ENCODE measurements at places on chromosomes 7 and 10.

DNA sequence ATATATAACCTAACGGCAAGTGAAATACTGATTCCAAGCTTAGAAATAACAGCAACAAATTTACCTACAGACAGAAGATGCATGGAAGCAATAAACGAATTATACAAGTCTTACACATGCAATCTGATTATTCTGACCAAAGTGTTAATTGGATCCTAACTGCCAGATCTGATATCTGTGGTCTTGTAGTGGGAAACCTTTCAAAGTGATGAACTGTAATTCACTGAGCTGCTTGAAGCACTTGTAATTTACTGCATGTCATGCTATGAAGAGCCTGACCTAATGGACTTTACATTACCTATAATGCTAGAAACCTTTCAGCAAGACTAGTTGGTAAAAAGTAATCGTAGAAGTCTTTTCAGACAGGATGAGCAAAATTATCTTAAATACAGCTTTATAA lies 205.6 kb downstream of the FOXP2 start:
- DNase-seq = no peak

- no peak for DNase-seq
Observed at GRCh38 chr10:88254091-88254490, 329.0 kb downstream of the RNLS start.

- DNase-seq = no peak
Observed at GRCh38 chr7:132656846-132657776, 80.8 kb upstream of the PLXNA4 start.

DNA sequence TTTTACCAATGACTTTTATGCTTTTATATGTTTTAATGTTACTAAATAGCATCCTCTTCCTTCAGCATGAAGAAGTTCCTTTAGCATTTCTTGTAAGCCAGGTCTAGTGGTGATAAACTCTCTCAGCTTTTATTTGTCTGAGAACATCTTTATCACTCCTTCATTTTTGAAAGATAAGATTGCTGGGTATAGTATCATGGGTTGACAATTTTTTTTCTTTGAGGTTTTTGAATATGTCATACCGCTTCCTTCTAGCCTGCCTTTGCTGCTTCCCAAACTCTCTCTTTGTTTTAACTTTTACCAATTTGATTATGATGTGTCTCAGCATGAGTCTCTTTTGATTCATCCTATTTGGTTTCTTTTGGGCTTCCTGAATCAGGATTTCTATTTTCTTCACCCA lies 108.2 kb upstream of the KAT6B start:
- DNase-seq = no peak

- DNase-seq = no peak
Observed at GRCh38 chr7:115953592-115954255, 76.8 kb downstream of the TFEC start.

- DNase-seq = no peak
Observed at GRCh38 chr7:152202056-152202455, 176.6 kb downstream of the GALNT11 start.

DNA sequence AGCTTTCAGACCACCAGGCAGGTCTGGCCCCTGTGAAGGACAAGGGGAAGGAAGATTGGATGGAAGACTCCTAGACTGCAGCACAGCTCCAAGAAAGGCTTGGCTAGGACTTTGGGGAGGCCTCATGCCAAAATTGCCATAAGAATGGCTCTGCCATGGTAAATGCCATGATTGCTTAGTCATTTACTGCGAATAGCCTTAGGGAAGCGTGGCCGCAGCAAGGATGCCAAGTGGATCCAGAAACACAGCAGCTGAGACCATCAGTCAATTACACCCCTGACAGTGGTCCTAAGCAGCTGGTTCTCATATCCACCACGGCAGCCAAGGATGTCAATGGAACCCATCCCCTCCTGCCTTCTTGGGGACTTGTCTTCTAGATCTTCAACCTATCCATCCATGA lies 88.2 kb upstream of the AUTS2 start:
- DNase-seq = no peak

- DNase-seq = no peak
Observed at GRCh38 chr10:69361303-69361614, 55.5 kb downstream of the TACR2 start.

- no peak for DNase-seq
Observed at GRCh38 chr10:29228562-29228961, 60.3 kb upstream of the LYZL1 start.

- DNase-seq = no peak
Observed at GRCh38 chr7:134307320-134307719, 9.4 kb downstream of the SLC35B4 start.

GRCh38 chr10:10591715-10592341 lies 425.8 kb upstream of the CELF2 start:
- no peak for DNase-seq

DNA sequence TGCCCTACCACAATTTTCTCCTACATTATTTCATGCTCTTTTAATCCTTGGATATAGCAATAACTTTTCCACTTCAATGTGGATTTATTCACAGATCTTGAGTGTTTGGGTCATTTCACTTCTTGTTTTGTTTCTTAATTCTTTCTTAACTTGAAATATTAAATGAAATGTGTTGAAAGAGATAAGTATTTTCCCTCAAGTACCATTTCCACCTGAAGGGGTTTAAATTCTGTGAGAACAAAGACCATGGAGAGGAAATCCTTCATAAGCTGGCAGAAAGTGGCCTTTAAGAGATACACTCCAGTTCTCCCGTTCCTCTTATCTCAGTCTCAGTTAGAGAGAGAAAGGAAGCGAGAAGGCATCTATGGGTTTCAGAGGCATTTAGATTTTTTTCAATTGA lies 14.1 kb upstream of the DLD start:
- DNase-seq = no peak

- no peak for DNase-seq
Observed at GRCh38 chr10:83023662-83024061, 1115.6 kb upstream of the GHITM start.

- no peak for DNase-seq
Observed at GRCh38 chr7:154200241-154200640, 148.0 kb downstream of the DPP6 start.

DNA sequence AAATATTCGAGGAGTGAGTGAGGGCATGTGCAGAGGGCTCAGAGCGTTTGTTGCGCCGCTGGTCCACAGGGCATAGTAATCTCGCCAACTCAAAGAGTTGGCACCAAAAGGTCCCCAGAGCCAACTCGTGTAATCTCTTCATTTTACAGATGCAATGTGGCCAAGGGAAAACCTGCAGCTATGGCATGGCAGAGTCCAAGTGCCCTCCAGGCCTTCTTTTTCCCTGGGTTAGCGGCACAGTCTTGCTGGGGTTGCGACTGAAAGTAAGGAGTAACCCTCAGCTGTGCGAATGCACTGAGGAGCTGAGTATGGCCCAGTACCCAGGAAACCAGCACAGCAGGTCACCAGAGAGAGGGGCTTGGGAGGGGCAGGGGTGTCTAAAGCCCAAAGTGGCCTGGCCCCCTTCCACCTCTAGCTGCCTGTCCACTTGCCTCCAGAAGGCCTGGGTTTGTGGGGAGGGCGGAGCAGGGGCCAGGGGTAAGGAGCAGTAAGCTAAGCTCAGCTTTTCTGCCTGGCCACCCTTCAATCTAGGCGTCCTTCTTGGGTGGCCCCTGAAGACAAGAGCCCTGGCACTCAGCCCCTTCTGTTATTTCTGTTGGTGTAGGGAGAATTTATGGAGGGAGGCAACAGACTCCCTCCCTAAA lies 3.3 kb upstream of the GAD2 start:
- DNase-seq = no peak

GRCh38 chr10:111079781-111080180 lies 3.0 kb downstream of the ADRA2A start:
- DNase-seq = no peak

DNA sequence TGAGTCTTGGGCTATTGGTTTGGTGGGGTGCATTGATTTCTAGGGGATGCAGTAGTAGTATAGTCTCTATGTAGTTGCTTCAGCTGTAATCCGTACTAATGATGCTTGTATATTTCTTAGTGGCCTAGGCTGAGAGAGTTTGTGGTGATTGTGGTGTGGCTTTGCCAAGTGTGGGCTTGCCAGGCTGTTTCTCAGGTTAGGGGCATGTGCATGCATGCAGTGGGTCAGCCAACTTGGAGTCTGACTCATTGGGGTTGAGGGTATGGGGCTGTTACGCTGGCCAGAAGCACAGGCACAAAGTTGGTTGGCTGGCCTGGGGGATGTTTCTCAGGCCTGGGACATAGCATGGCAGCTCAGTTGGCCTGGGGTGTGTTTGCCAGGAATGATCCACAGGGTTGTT lies 25.7 kb upstream of the PLA2G12B start:
- no peak for DNase-seq

GRCh38 chr10:23324351-23324750 lies 20.2 kb downstream of the C10orf67 start:
- no peak for DNase-seq

GRCh38 chr10:110784198-110784597 lies 87.5 kb upstream of the PDCD4 start:
- DNase-seq = no peak
